Heart left ventricle (tissue), 16 donors: ENCODE measurements at places on chromosomes 1 and 21. TPM values are rescaled to one million over a fixed set of nuclear protein-coding genes. Genes with fewer than 3 reads are reported as not detected.
A peak's percentile ranks its signal among the peaks of the same experiment; 100 is the strongest.

The CASP9 gene
- 11.5 TPM for polyA plus RNA-seq

DNA sequence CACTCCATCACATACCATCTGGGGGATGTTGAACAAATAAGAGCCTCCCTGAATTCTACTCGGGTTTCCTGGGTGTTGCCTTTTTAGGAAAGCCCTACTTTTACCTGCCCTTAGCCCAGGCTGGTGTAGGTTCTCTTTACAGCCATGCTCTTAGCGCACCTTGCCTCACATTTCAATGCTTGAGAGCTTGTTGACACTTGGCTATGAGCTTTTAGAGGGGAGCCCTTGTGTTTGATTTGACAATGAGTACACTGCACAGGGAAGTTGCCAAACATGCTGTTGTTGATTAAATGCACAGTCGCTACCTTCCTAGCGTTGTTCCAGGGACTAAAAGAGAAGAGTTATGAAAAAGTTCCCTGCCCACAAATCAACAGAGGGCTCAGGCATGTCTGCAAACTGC lies 103.8 kb downstream of the TRABD2B start:
- DNase-seq, result no peak

DNA sequence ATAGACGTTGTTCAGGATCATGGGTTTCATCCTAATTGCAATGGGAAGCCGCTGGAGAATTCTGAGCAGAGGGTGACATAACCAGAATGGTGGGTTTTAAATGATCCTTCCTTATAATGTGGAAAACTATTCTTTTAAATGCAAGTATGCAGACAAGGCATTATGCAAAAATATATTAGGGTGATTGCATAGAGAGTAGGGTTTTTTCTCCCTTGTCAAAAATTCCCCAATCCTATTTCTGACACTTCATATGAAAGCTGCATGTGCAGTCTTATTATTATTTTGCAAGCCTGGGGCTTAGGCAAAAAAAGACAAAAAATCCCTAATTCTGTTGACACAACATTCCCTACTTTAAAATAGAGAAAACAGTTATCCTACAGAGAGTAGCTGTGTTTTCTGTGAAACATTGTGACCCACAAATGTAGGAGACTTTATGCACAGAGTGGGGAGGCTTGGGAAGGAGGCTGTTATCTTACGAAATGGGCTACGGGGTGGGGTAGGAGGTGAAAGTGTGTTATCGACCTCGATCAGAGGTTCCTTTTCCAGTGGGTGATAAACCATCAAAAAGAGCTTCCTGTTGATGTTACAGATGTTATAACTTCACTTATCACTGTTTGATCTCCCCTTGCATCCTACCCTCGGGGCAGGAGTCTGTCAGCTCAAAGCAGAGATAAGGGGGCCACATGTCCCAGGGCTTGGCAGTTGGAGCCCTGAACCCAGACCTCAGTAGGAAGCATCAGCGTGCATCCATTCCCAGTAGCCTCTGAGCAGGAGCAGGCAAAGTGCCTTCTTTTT lies 27.2 kb downstream of the RHEX start:
- DNase-seq, result no peak

- no peak for DNase-seq
Observed at GRCh38 chr1:27968692-27969091, 8.9 kb downstream of the XKR8 start.

- no peak for DNase-seq
Observed at GRCh38 chr1:43835082-43836021, 98.2 kb upstream of the ARTN start.

- no peak for DNase-seq
Observed at GRCh38 chr1:11913291-11913690, 12.9 kb downstream of the KIAA2013 start.

The PARS2 gene
- polyA plus RNA-seq, result 4.5 TPM

The CCDC30 gene
- polyA plus RNA-seq, result 0.80 TPM

DNA sequence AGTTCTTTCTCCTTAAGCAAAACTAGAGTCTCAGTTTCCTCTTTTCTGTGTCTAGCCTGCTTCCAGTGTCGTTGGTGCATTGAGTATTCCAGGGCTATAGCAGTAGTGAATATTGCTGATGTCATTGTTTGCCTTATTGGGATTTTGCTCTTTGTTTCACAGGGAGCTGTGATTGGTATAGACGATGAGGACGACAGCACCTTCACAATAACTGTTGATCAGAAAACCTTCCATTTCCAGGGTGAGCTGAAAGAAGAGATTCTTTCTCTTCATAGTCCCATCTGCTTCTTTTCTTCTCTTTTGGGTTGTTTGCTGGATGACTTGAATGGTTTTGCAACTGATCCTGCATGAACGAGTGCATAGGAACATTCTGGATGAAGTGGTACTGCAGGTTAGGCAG lies 52.4 kb downstream of the OSBPL9 start:
- no peak for DNase-seq

The NBPF9 gene
- polyA plus RNA-seq, result 3.8 TPM

The BARHL2 gene
- not detected for polyA plus RNA-seq

DNA sequence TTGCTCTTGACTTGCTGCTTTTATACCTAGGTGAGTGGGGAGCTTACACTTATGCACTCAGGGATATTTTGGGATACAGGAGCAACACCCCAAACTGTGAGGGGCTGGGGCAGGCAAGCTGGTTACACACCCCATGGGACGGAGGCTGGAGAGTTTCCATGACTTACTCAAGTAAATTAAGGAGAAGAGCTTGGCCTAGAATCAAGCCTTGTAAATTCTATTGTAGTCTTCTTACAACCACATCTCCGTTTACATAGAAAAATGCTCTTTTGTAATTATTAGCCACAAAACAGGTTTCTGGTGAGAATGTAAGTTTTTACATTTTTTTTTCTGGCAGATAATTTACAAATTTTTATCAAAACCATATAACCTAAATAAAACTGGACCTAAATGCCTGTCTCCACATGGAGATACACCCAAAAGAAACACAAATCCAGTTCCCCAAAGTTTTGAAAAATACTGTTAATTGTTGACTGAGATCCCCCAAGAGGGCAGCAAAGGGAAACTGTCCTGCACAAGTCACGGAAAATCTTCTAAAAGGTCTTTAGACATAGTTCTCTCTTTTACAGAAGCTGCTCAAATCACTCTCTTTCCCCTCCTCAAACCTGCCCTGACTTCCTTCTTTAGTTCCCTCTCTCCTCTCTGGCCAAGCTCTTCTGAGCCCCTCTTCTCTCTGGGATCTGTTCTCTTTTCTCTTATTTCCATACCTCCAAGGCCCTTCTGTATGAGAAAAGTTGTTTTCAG lies 134.0 kb downstream of the HIVEP3 start:
- no peak for DNase-seq

The ZNF362 gene
- 11.1 TPM for polyA plus RNA-seq

GRCh38 chr1:37288900-37289299 lies 185.5 kb upstream of the ZC3H12A start:
- DNase-seq, result no peak

DNA sequence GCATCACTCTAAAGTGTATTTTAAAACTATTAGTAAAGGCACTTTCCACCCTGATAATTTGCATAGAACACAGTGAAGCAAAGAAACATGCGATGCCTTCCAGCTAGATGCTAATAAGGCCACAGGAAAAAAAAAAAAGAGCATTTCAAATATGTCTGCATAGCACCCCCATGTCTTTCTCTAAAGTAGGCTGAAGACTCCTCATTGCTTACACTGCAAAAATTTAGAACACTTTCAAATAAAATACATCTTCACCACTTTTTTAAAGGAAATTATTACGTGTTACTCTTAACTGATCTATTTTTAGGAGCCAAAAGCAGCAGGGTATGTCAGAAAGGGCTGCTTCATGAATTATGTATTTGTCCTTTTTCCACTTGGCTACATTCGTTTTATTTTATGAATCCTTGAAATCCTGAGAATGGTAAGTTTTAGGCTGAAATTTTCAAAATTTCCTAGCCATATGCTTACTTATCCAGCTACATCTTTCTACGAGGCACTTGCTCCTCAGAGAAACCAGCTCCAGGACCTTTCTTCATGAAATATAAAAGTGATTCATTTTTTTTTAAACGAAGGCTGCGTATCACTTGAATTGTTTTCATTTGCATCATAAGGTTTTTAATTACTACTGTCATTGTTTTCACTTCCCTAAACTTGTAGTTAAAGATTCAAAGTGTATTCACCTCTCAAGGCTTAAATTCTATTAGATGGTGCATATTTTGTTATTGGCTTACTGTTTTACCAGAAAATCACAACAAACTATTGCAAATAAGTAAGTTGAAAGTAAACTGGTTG lies 513.0 kb downstream of the PTPRC start:
- DNase-seq, result no peak

GRCh38 chr1:48944811-48945210 lies 168.1 kb upstream of the BEND5 start:
- DNase-seq, result no peak

- no peak for DNase-seq
Observed at GRCh38 chr1:15134285-15134684, 19.3 kb upstream of the TMEM51 start.

DNA sequence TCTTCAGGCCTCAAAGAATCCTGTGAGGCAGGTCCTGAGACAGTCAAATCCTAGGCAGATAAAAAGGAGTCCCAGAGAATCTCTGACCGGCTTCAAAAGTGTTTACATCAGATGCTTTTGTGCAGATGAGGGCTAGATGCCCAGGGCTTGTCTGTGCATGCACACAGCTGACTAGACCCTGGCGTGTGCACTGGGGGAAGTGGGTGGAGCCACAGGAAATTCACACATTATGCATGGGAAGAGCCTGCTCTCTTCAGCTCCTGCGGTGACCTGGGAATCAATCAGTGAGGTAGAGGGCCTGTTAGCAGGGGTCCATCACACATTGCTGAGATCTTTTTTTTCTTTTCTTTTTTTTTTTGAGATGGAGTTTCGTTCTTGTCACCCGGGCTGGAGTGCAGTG lies 36.6 kb upstream of the NHLH2 start:
- DNase-seq, result no peak

The RSBN1 gene
- polyA plus RNA-seq, result 2.5 TPM

The RBP7 gene
- polyA plus RNA-seq, result 43.8 TPM

- peak; percentile 66 for DNase-seq
Observed at GRCh38 chr1:31764312-31765040, at the start of gene ADGRB2. Gene ADGRB2 (minus strand): TSS chr1:31764340. CDS start chr1:31757221, 7,119 bp downstream.

DNA sequence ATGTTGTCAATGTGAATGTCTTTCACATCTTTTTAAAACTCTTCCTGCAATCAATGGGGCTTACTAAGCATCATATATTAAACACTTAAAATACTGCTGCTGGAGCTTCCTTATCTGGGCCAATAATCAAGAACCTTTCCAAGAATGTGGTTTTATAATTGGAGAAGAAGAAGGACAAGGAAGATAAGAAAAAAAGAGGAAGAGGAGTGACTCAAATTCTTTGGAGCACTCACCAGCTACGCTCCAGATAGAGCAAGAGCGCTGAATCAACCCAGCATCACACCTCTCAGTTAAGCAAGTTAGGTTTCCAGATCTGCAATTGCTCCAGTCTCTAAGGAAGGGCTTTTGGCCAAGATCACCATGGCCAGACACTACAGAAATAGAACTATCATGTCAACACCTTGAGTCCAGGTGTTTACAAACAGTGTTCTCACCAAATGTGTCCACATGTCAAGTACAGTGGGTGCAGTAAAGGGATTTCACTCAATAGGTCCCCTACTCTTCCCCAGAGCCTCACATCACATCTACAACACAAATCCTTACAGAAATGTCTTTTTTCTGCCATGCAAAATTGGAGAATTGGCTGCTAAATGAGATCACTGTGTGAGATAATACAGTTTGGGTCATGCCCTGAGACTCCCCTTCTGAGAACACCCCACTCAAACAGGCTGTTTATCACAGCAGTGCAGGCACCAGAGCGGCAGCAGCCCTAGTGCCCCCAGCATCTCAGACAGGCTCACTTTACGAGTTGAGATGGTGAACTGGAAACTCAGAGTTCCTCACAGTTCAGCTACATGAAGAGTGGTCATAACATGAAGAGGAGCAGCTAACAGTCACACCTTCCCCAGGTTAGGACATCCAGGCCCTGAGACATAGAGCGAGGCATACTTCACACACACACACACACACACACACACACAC lies 1.7 kb upstream of the SPRR2B start:
- no peak for DNase-seq

The CYP2J2 gene
- 45.6 TPM for polyA plus RNA-seq

- no peak for DNase-seq
Observed at GRCh38 chr1:3929126-3929525, 29.1 kb upstream of the C1orf174 start.

- DNase-seq, result no peak
Observed at GRCh38 chr21:29538115-29538514, 239.4 kb downstream of the BACH1 start.

The KRTAP19-3 gene
- polyA plus RNA-seq, result not detected

The PDZK1IP1 gene
- polyA plus RNA-seq, result not detected

DNA sequence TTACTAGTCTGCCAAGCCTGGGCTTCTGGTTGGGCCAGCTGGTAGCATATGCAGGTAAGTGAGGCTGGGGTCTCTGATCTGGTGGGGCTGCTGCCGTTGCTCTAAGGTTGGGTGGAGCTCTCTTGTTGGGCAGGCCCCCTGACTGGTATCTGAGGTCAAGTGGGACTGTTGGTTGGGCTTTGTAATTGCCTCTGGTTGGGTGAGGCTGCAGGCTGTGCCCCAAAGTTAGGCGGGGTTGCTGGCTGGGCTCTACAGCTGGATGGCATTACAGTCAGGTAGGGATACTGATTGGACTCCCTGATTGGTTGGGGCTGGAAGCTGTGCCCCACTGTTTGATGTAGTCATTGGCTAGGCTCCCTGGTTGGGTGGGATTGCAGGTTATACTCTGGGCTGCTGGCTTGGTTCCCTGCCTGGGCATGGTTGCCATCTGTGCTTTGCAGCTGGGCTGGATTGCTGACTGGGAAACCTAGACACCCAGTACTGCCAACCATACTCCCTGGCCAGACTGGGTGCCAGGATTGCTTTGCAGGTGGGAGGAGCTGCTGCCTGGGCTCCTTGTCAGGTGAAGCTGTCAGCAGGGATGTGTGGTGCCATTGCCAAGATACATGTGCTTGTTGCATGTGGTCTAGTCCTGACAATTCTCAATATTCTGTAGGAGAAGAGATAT lies 130.5 kb downstream of the RABGAP1L start:
- peak; percentile 28 for DNase-seq

GRCh38 chr21:45401054-45401518 lies 3.9 kb upstream of the COL18A1 start:
- DNase-seq, result no peak

- DNase-seq, result no peak
Observed at GRCh38 chr1:86100401-86100800, 56.2 kb downstream of the COL24A1 start.

GRCh38 chr1:28021064-28021463 lies 61.3 kb downstream of the XKR8 start:
- DNase-seq, result no peak

GRCh38 chr1:204321665-204322064 lies 38.1 kb downstream of the PLEKHA6 start:
- no peak for DNase-seq

The S100A3 gene
- 1.6 TPM for polyA plus RNA-seq

DNA sequence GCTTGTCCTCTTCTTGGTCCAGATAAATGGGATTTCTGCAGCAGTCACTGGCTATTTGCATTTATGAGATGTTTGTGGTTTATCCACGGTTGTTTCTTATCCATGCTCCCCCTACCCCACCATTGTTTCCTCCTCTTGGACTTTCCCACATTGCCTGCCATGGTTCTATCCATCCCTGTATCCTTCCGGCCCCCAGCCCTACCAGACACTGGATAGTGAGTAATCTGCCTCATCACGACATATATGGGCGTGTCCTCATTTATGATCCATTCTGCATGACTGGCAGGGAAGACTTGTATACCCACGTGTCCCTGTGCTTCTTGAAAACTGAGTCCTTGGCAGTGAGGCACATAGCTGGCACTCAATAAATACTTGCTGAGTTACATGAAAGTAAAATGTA lies 40.1 kb downstream of the CACNA1S start:
- DNase-seq, result no peak

- no peak for DNase-seq
Observed at GRCh38 chr1:230702934-230703678, 10.8 kb downstream of the AGT start.

GRCh38 chr1:32742199-32742947 lies 39.8 kb upstream of the SYNC start:
- DNase-seq, result no peak
